ENCODE measurements at places on chromosomes 6 and 20.

DNA sequence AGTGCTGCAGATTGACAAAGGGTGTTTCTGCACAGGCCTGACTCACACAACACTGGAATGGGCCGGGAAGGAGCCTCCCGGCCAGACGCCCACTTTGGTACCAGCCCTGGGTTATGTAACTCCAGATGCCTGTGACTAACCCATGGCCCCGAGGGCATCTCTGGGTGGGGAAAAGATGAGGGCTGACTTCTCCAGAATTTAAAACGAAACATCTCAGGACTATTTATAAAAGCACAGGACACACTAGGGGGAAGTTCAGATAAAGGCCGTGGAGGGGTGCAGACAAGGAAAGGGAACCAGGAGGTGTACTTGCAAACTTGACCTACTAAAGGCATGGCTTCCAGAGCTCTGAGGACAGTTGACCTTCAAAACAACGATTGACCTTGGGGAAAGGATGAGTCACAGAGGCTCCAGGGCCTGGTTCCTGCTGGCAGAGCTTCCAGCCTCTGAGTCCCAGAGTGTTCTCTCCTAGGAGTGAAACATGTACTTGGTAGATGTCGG is 196.9 kb downstream of the NFATC2 start:
- no peak for DNase-seq

DNA sequence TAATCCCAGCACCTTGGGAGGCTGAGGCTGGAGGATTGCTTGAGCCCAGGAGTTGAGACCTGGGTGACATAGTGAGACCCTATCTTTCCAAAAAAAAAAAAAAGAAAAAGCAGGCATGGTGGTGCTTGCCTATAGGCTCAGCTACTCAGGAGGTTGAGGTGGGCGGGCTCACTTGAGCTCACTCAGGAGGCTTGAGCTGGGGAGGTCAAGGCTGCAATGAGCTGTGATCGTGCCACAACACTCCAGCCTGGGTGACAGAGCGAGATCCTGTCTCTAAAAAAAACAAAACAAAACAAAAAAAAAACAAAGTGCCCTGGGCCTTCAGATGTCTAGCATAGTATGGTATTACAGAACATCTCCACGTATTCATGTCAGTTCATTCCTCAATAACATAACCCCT is 42.9 kb downstream of the ZFAND3 start:
- DNase-seq, result no peak

GRCh38 chr6:30782425-30783014 is 38.2 kb upstream of the IER3 start:
- no peak for DNase-seq

- DNase-seq, result no peak
Observed at GRCh38 chr6:43784049-43784855, 14.2 kb downstream of the VEGFA start.

GRCh38 chr20:35398660-35399144 is 13.1 kb downstream of the UQCC1 start:
- no peak for DNase-seq

GRCh38 chr20:44600301-44600700 is 17.9 kb downstream of the PKIG start:
- no peak for DNase-seq

DNA sequence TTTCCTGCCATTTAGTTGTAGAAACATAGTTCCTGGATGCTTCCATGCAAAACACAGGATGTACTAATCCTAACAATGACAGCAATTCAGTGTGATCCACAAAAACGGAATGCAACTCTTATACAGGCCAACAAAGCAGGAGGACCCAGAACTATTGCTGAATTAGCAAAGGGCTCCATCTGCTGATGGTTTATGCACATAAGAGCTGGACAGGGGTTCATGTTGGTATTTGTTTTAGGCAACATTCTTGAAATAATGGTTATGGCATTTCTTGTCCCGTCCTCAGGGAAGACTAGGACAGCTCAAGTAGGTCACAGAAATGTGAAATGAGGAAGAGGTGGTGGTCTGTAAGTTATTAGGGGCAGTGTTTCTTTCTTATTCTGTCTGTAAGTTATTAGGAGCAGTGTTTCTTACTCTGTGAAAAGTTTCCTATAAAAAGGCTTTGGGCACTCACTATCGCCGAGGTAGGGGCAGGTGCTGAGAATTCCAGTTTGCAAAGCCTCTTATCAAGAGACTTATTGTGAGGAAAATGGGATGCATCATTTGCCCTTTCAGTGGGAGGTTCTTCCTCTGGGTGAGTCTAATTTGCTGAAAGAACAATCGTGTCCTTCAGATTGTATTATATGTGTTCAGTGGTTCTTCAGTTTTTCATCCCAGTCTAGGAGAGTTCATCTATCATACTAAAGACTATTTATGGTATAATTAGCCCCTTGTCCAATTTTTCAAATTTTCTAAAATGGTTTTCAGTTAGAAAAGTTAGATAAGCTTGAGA is 171.1 kb downstream of the MCHR2 start:
- peak; percentile 9 for DNase-seq

GRCh38 chr6:28399350-28400121 is at the start of gene ZSCAN12:
ZSCAN12 (minus strand) TSS chr6:28399747; CDS start chr6:28398405, 1,342 bp downstream.
- peak; percentile 87 for DNase-seq

DNA sequence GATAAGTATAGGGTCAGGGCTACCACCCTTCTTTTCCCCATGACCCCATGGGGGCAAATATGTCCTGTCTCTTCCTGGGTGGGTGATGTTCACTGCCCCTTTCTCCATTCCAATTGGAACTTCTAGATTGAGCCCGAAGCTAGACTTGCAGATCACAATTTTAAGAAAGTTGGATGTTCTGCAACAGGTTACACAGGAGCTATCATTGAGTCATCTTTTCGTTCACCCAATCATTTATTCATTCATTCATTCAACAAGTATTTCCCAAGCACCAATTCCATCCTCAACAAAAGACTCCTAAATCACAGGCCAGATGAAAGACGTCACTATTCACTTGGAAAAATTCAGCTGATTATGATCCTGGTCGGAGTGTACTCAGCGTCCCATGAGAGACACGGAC is 71.0 kb upstream of the FOXP4 start:
- no peak for DNase-seq

DNA sequence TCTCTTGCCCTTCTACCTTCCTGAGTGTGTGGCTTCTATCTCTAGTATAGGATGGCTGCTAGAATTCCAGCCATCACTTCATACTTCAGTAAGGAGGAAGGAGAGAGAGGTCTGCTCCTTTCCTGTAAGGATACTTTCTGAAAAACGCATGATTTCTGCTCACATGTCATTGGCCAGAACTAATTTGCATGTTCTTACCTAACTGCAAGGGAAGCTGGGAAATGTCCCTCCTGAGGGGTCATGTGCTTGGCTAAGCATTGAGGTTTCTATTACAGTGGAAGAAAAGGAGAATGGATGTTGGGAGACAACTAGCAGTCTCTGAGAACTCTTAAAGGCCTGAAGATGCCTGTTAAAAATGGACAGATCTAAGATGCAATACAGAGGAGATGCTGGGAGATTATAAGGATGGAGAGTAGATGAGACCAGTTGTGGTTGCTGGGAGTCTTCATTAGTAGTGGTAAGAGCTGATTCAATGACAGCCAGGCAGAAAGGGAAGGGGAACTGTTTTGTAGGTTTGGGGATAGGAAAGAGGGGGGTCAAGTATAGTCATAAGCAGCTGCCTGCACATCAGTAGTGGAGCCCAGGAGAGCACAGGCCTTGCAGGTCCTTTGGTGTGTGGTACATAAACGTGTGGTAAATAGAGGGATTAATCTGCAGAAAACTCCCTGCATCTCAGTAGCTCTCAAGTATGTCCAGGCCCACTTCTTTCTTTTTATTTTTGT is 20.2 kb downstream of the CDS2 start:
- DNase-seq, result no peak

- DNase-seq, result no peak
Observed at GRCh38 chr6:90759664-90760063, 172.8 kb upstream of the MAP3K7 start.

GRCh38 chr20:57088436-57088835 is 178.0 kb downstream of the BMP7 start:
- DNase-seq, result no peak

DNA sequence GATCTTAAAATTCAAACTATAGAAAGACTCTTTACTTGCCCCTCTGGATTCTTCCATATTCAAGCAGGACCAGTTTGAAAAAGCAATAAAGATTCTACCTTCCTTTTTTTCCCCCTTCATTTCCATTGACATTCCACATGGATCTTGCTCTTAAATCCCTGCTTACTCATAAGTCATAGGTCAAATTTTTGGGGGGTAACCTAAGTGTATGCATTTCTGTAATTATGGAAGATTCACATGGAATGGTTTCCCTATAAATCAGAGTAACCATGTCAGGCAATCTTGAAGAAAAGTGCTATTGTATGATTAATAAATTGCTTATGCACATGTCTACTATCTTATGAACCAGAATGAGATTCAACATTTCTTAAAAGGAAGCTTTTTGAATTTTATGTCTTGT is 551.0 kb downstream of the HAO1 start:
- DNase-seq, result no peak

GRCh38 chr6:33313105-33313708 is 671 bp downstream of the TAPBP start:
- peak; percentile 66 for DNase-seq

DNA sequence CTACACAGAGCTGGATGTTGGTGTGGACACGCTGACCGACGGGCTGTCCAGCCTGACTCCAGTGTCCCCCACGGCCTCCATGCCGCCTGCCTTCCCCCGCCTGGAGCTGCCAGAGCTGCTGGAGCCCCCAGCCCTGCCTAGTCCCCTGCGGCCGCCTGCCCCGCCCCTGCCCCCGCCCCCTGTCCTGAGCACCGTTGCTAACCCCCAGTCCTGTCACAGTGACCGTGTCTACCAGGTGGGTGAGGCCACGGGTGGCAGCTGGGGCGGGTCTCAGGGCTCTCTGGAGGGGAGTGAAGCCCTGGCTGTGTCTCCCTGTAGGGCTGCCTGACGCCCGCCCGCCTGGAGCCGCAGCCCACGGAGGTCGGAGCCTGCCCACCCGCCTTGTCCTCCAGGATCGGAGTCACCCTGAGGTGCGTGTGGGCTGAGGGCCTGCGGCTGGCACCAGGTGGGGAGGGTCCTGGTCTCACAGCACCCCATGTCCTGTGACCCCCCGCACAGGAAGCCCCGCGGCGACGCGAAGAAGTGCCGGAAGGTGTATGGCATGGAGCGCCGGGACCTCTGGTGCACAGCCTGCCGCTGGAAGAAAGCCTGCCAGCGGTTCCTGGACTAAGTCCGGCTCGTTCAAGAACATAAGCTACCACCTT is 2.9 kb downstream of the SLC2A4RG start:
- no peak for DNase-seq

DNA sequence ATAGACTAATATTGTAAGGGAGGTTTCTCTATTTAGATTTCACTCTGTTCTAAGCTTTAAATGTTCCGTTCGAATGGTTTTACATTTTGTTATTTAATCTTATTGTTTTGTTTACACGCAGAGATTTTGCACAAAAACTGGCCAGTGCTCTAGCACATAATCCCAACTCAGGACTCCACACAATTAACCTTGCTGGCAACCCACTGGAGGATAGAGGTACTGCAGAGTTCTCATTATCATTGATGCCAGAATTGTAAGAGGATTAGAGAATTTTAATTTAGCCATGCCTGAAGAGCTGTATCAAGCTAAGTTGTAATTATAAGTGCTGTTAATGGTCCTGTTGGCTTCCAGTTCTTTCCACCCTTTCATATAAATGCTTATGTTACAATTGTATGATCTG is 179.7 kb upstream of the SCGN start:
- no peak for DNase-seq

DNA sequence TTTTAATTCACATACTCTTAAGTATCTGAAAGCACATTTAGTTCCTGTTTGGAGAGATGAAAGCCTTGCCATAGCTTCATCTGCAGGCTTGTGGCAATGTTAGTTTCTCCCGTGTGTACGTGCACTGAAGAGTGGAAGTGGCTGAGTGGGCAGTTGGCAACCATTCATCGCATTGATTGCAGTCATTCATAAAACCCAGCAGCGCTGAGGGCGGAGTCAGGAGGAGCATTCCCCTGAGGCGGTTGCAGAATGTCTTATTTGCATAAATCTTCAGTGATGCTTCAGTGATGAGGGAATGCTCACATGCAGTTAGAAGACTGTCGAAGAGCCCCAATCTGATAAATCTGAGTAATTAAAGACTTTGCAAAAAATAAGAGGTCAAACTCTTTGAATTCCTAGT is 79.1 kb downstream of the RIMS1 start:
- DNase-seq, result no peak

DNA sequence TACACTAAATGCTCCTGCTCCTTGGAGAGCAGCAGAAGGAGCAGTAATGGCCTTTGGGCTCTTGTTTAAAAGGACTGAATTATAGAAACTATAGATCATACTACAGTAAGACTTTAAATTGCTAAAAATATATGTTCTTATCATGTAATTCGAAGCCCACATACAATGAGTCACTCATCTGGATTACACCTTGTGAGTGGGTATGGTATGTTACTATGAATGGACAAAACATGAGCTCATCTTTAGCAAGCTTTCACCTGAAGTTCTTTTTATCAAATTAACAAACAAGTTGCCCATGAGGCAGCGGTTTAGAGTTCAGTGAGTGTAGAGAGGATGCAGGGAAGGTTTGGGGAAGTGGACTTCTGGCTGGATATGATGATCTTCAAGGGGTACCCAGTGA is 114.4 kb upstream of the CCN2 start:
- DNase-seq, result no peak

GRCh38 chr20:8172191-8172590 is 40.1 kb downstream of the PLCB1 start:
- no peak for DNase-seq

DNA sequence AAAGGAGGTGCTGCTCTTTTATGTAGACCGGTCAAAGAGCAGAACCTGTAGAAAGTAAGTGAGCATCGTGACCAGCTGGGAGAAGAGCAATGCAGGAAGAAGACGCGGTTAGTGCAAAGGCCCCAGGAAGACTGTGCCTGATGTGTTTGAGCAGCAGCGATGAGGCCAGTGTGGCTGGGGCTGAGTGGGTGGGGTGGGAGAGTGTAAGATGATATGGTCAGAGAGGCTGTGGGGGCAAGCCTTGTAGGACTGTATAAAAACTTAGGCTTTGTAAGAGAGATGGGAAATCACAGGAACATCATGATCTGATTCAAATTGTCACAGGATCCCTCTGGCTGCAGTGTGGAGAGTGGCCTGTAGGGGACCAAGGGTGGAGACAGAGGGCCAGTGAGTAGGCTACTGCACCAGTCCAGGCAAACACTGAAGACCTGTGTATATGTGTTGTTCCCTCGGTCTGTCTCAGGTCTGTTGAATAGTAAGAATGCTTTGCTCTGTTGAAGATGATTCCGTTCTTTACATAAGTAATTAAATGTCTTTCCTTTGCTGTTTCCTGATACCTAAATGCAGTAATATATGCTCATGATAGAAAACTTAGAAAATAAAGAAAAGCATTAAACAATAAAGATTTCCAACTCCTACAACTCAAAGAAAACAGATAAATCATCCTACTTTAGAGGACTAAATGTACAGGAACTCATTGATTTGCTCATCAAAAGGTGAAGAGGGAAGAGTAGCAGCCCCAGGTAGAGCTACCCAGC is 23.6 kb upstream of the WFDC2 start:
- DNase-seq, result peak; percentile 30
